ENCODE measurements at places on chromosomes 1 and 21.

GRCh38 chr1:180482425-180483275, 19.7 kb downstream of the ACBD6 start:
- no peak for DNase-seq

DNA sequence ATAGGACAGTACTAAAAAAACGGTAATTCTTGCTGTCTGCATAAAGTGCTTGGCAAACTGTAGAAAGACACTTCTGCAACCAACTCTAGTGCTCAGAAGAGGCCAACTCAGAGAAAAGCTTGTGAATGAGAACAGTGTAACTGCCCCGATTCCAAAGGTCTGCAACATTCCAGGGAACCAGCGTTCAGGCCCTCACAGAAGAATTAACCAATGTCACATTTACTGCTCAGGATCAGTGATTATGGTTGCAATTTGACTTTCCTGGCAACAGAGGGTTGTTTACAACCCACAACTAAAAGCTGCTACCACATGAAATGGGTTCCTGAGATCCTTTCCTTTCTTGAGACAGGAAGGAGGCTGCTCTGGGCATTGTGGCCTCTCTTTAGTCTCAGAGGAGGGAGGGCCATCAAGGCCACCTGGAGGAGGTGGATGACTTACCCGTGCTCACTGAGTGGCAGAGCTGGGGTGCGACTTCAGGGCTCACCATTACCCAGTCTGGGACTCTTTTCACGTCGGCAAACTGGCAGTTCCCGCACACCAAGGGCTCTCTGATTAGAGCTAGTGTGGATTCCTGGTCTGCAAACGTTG, 15.3 kb downstream of the SRSF4 start:
- no peak for DNase-seq

DNA sequence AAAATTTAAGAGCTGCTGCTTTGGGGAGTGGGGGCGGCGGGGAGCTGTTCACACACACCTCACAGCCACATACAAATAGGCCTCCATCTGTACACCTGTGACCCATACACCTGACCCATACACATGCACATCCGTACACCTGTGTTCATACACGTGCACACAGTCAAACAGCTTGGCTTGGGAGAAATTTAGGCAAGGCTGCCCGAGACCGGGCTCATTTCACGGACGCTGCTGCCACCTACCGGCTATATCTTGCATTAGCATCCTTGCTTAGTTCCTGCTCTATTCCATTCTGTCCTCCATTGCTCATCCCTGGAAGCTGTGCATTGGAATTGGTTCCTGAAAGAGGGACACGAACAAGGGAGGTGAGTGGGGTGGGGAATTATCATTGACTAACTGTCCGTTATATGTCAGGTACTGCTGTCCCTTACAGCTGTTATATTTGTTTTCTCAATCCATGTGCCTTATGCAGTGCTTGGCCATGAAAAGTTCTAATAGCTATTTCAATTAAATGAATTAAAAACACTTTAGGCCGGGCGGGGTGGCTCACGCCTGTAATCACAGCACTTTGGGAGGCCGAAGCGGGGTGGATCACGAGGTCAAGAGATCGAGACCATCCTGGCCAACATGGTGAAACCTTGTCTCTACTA, 37.1 kb upstream of the EPB41 start:
- no peak for DNase-seq

- no peak for DNase-seq
Measured at GRCh38 chr1:46184920-46185658, 8.8 kb upstream of the P3R3URF start.

Data from GM04504 (cell line).